Neural crest cell (in vitro differentiated cells): ENCODE measurements at places on chromosomes 13 and 19. TPM values are rescaled to one million over a fixed set of nuclear protein-coding genes. Genes with fewer than 3 reads are reported as not detected.

DNA sequence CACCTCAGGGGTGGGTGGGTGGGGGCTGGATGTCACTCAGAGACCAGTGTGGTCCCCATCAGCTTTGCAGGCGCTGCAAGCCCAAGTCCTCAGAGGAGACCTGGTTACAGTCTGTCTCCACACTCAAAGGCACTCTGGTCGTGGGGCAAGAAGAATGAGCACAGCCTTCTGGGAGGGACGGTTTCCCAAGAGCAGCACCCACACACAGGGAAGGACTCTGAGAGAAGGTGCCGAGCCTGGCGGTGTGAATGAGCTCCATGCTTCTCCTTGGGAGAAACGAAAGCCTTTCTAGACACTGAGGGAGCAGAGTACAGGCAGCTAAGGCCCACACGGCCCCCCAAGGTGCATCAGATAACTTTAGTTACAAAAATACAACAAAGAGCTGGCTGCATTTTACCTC, 473.6 kb downstream of the FOXO1 start:
- H3K36me3 ChIP-seq: no peaks in the 10 kb centered on the region
- no peak overlapping the region for H3K4me3 ChIP-seq
- peaks cover 4% of the 10 kb centered on the region for H3K27me3 ChIP-seq
- no peak for DNase-seq
- peaks cover 64% of the 10 kb centered on the region for H3K4me1 ChIP-seq

DNA sequence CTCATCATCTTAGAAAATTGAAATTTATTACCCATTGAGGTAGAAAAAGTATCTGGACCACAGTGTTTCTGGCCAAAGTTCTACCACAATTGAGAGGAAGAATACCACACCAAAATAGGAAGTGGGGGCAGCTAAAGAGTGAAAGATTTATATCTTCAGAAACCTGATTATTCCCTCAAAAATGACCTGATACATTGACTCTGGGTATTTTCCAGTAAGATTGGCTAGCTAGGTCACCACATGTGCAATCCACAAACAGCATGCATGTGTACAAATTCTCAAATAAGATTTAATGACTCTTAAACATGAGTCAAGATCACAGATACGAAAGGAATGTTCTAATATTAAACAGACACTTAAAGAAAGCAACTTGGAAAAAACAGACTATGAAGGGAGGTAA, 1516.2 kb upstream of the PCDH20 start:
- no peak overlapping the region for H3K4me3 ChIP-seq
- no peak overlapping the region for H3K27ac ChIP-seq
- DNase-seq: no peak
- no peaks in the 10 kb centered on the region for H3K4me1 ChIP-seq

GRCh38 chr13:46332772-46333171, 54.3 kb downstream of the RUBCNL start:
- no peak for DNase-seq
- peaks cover 14% of the 10 kb centered on the region for H3K36me3 ChIP-seq
- no peak overlapping the region for H3K4me3 ChIP-seq
- H3K27ac ChIP-seq: no peak overlapping the region
- peaks cover 4% of the 10 kb centered on the region for H3K4me1 ChIP-seq

GRCh38 chr13:113470073-113470472, 16.8 kb upstream of the ADPRHL1 start:
- peaks cover 13% of the 10 kb centered on the region for H3K4me1 ChIP-seq

- H3K27ac ChIP-seq: no peak overlapping the region
- no peaks in the 10 kb centered on the region for H3K27me3 ChIP-seq
- no peak overlapping the region for H3K4me3 ChIP-seq
- DNase-seq: no peak
- no peaks in the 10 kb centered on the region for H3K36me3 ChIP-seq
Measured at GRCh38 chr13:104181526-104182231, 1115.5 kb upstream of the SLC10A2 start.

- H3K27ac ChIP-seq: peak overlapping the region; percentile 60
- peak overlapping the region; percentile 16 for H3K4me3 ChIP-seq
Measured at GRCh38 chr13:99709134-99709533, 207.9 kb downstream of the TM9SF2 start.

ZNF667 gene
- not detected in 2 replicates for total RNA-seq

HSPBP1 gene
- 53.8 and 54.7 TPM in 2 replicates for total RNA-seq

CILP2 gene
- total RNA-seq: 2.7 and 2.9 TPM in 2 replicates

ZNF565 gene
- 5.6 and 6.6 TPM in 2 replicates for total RNA-seq
